ENCODE measurements at places on chromosomes 11 and 22.

DNA sequence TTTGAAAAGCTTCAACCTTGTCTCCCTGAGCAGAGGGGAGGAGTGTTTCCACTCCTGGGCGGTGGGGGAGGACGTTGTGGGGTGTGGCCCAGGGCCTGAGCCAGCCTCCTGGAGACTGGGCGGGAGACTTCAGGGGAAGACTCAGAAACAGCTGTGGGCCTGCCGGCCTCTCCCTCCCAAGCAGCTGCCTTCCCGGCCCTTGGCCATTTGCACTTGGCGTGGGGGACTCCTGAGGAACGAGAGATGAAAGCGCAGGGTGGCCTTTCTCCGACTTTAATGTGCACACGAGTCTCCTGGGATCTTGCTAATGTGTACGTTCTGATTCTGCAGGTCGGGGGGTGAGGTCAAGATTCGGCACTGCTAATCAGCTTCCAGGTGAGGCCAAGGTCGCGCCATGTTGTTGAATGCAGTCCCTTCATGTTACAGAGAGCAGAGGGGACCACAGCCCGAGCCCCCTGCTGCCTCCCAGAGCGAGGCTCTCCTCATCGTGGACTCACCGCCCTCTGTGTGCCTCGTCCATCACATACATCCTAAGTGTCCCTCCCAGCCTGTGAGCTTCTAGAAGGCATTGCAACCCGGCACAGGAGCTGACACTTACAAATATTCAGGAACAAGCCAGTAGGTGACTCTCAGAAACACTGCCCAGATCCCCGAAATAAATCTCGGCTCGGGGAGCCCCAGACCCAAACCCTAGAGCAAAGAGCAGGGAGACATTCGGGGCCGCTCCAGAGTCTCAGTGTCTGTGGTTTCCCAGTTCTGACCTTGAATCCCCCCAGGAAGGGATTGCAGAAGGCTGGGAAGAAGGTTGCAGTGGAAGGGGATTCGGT lies 7.7 kb downstream of the LIF start:
- peak; percentile 86 for DNase-seq

- DNase-seq: no peak
Observed at GRCh38 chr11:45885274-45885920, at the start of gene MAPK8IP1. TSS of gene MAPK8IP1 (plus strand) at chr11:45885651. CDS start at chr11:45885821, 170 bp downstream.

DNA sequence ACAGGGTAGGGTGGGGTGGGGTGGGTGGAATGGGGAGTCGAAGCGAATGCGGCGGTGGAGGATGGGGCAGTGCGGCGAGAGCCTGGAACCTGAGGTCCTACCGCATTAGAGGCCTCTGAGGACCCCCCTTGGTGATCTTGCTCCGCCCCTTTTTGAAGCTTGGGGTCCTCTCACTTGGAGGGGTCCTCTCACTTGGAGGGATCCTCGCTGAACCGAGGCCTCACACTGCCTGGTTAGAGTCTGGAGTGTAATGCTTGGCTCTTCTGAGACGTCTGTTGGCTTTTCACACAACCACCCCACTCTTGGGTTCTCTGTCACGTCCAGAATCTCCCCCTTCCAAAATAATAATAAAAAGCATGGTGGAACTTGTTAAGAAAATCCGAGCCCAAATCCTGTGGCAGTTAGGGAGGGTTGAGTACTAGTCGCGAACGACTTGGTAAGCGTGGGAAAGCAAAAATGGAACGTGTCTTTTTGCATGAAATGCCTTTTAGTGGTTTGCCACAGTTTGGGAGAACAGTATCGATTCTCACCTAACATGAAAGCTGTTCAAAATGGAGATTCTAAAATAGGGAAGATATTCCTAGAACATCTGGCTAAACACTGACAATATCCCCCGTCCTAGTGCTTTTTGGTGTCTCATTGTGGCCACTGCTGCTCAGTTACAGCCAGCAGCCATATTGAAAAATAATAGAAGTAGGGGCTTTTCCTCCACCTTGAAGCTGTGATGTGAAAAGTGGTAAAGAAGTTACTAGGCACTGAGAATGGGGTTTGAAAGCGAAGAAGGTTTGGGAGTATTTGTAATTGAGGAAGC lies 822 bp downstream of the RBX1 start:
- no peak for DNase-seq

- DNase-seq: no peak
Observed at GRCh38 chr11:36253238-36253637, 36.0 kb downstream of the COMMD9 start.

DNA sequence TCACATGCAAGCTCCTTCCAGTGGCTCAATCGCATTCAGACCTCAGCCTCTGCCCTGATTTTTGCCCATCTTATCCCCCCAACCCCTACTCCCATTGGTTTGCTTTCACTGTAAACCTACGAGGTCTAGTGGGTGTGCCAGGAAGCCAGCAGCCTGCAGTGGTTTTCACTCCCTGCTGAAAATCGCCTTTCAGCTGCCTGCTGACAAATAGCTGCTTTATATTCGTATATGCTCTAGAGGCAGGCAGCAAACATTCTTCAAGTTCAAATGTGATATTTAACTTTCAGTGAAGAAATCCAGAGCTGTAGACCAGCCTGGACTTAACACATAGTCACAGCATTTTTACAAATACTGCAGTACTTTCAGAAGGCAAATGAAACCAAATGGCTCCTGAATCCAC lies 92.8 kb upstream of the APOA1 start:
- no peak for DNase-seq

DNA sequence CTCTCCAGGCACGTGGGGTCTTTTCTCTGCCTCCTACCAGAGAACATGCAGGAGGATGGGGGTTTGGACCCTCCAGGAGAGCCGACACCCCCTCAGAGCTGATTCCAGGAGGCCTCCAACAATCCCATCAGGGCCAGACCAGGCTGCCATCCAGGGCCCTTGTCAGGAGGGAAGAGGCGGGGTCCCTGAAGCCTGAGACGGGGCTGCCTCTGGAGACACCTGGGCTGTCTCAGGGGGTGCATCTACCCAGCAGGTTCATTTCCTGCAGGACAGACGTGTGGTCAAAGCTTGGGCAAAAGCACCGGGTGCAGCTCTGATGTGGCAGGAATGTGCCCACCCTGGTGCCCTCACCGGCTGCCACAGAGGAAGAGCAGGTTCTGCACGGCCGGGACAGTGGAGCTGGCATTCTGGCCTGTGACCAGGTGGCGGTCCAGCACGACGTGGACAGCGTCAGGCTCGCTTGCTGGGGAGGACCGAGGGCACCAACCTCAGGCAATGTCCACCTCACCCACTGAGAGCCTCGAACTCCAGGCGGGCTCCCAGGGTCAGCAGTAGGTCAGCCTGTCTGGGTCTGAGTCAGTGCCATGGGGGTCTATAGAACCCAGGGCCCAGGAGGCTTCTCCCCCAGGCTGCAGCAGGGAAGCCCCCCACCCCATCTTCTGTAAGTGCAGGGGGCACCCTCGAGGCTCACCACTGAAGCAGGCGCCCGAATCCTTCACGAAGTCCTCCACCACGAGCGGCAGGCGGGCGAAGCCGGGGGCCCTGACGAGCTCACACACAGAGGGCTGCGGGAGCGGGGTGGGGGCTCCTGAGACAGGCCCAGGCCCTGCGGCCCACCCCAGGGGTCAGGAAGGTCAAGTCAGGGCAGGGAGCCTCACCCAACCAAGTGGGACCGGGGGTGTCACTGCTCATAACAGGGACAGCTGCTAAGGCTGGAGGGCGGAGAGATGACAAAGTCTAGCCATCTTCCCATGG lies 6.4 kb downstream of the GATD1 start:
- no peak for DNase-seq

DNA sequence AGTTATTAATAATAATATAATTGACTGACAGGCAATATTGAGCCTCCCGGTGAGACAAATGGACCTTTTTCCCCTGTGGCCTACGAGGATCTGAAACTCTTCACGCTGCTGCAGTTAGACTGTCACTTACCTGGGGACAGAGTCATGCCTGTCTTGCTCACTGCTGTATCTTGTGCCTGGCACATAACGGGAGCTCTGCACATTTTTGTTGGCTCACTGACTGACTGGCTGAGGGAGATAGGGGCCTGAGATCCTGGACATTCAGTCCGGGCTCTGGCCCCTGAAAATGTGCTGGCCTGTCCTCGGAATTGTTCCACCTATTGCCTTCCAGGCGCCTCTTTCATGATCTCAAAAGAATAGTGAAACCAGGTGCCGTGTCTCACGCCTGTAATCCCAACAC lies 743 bp upstream of the CD3D start:
- DNase-seq: no peak

GRCh38 chr22:43479962-43480361 lies 68.1 kb downstream of the MPPED1 start:
- no peak for DNase-seq

GRCh38 chr22:30650508-30651116 lies 15.0 kb downstream of the SLC35E4 start:
- DNase-seq: no peak
